ENCODE measurements at places on chromosomes 2 and 18.

DNA sequence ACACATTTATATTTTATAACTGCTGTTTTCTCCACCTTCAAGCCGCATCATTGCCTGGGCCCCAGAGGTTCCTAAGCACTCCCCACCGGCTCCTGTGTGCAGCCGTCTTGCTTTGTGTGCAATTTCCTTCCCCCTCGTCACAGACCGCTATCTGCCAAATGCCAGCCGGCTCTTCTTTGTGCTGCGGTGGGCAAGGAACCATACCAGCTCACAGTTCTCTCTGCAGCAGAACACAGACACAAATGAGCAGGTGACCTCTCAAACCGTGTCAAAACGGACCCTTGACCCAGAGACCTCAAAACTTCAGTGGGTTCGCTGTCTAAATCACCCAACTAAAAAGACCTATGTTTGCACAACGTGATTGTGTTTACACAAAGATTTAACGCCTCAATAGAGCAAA lies 58.2 kb downstream of the KLF7 start:
- DNase-seq, result no peak

- no peak for DNase-seq
Observed at GRCh38 chr2:115389024-115389423, 946.6 kb downstream of the DPP10 start.

GRCh38 chr2:227592694-227593387 lies 5.9 kb upstream of the SCYGR2 start:
- no peak for DNase-seq

GRCh38 chr2:176126929-176127773 lies 2.4 kb upstream of the HOXD8 start:
- no peak for DNase-seq

- no peak for DNase-seq
Observed at GRCh38 chr2:7265286-7265685, 348.1 kb downstream of the RNF144A start.

- DNase-seq, result no peak
Observed at GRCh38 chr2:212979046-212979612, 172.3 kb downstream of the IKZF2 start.

GRCh38 chr2:71898375-71898774 lies 249.3 kb downstream of the CYP26B1 start:
- no peak for DNase-seq

GRCh38 chr2:9310377-9310776 lies 103.8 kb downstream of the ASAP2 start:
- peak; percentile 46 for DNase-seq

GRCh38 chr2:234964631-234965461 lies 13.0 kb downstream of the SH3BP4 start:
- no peak for DNase-seq

DNA sequence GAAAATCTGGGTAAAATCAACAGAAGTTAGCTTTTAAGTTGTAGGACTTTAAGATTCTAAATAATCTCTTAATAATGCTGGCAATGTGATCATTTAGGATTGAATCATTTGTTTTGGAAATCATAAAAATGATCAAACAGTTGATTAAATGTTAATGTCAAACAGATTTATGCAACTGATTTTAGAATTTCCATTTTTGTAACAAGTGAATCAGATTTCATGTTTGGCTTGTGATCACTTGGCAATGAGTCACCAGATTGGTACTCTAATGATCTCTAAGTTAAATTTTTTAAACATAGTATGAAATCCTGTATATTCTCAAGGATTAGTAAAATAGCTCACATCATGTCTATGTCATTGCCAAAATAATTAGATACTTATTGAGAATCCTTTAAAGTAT lies 50.1 kb upstream of the UNC80 start:
- DNase-seq, result no peak

DNA sequence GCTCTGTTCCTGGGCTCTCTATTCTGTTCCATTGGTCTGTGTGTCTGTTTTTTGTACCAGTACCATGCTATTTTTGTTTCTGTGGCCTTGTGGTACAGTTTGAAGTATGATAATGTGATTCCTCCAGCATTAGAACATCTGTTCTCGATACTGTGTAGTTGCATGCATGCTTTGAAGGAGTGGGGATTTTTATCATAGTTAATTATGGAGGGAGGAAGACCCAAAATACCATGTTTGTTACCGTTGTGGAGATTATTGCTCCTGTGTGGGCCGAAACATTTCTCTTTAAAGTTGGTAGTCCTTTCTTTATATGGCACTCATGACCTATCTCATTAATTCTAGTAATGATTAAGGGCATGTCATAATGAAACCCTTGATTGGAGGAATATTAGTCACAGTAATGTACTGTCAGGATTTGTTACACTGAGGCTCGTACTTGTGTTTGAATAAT lies 87.6 kb downstream of the TTC27 start:
- no peak for DNase-seq

GRCh38 chr18:48238206-48238605 lies 171.0 kb downstream of the ZBTB7C start:
- no peak for DNase-seq

DNA sequence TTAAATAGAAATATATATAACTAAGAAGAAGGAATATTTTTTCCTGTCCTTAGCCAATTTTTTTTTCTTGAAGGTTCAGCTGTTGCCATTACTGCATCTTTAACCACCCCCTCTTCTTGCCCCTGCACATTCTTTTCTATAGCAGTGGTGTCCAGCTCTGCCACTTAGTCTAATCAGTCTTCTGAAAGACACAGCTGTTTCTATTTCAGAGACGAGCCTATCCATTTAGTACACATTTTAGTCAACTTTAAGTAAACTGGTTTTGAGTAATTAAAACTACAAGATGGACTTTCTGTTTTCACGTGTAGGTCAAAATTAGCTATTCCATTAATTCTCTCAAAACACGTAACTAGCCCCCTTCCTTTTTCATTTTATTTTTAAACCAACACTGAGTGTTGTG lies 21.0 kb downstream of the SPOPL start:
- no peak for DNase-seq

DNA sequence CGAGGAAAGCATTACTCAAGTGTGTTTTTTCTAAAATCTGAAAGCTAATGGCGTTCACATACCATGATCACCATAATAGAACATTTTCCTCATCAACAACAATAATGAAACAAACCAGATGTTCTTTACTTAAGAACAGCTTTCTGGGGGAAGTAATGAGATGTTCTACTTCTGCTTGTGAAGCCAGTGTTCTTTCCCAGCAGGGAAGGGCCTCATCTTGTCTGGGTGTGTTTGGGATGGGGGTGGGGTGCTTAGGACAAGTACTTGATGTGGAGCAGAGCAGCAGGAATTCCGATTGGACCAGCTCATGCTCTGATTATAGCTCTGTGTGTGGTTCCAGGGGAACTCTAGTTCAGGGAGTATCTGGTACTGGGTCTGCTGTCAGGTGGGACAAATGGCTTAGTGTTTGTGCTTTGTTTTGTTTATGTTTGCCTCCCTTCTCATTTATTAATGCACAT lies 163.0 kb upstream of the NOSTRIN start:
- DNase-seq, result no peak

- no peak for DNase-seq
Observed at GRCh38 chr2:131584940-131585339, 57.3 kb downstream of the CCDC74A start.

DNA sequence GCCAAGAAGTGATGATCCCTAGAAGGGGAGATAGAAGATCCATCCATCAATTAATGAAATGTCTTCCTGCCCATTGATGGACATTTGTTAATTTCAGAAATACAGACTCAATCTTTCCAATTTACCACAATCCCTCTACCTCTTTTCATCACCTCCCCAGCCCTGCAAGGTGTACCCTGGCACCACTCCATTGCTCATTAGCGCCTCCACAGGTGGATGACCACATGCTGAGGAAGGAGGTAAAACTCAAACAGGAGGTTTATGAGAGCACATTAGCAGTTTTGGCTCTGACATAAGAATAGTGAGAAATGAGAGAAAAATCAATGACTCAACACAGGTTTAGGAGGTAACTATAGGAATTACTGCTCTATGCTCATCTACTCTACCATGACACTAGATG lies 208.0 kb downstream of the C1D start:
- no peak for DNase-seq

GRCh38 chr2:68971591-68972231 lies 2.7 kb upstream of the GKN1 start:
- DNase-seq, result no peak

GRCh38 chr2:157290525-157290924 lies 33.0 kb downstream of the GALNT5 start:
- no peak for DNase-seq

GRCh38 chr2:238473014-238473413 lies 46.3 kb downstream of the ASB1 start:
- DNase-seq, result no peak

DNA sequence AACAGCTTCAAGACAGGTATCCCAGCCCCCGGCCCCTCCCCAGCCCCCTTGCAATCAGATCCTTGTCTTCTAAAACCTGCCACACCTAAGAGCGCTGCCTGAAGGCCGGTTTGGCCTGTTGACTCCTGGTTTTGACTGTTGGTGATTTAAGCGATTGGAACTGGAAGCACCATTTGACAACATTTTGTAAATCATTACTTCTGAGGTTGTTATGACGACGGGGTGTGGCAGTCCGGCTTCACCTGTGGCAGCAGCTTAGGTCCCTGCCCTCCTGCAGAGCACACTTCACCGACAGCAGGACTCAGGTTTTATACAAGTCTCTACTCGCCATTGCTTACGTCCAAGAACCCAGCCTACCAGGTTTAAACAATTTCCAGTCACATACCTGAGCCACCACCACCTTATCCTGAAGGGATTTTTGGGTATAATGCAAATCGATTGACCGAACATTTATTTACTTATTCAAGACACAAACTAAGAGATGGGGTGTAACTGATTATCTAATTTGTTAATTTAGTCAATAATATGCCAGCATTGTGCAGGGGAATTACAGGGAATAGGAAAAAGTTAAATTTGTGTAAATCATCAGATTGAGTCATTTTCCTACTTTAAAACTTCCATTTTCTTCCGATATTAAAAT lies 707 bp upstream of the DGUOK start:
- DNase-seq, result no peak

Measured in Panc1 (cell line).